ENCODE measurements at places on chromosomes 2 and 18.

DNA sequence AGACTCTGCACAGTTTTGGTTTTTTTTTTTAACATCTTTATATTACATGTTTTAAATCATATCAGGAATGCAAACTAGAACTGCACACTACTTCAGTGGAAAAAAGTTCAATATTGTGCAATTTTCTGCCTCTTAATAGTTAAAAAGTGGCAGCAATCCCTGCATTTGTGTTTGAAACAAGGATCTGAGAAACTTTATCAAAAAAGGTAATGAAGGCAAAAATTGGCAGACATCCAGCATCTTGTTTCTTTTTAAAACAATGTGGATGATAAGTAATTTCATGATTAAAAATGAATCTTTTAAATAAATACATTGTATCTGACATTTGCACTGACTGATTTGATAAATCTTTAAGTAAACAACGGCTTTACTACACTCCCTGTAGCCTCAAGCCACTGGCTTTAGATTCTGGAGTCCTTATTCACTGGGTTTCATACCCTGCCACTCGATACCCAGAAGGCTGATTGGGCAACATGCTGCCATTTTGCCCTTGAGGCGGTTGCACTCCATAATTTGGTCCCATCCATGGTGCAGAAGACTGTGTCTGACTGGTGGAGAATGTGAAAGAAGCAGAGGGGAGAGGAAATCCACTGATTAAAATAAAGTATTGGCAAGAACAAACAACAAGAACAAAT is 21.6 kb upstream of the C2orf42 start:
- no peak for DNase-seq

DNA sequence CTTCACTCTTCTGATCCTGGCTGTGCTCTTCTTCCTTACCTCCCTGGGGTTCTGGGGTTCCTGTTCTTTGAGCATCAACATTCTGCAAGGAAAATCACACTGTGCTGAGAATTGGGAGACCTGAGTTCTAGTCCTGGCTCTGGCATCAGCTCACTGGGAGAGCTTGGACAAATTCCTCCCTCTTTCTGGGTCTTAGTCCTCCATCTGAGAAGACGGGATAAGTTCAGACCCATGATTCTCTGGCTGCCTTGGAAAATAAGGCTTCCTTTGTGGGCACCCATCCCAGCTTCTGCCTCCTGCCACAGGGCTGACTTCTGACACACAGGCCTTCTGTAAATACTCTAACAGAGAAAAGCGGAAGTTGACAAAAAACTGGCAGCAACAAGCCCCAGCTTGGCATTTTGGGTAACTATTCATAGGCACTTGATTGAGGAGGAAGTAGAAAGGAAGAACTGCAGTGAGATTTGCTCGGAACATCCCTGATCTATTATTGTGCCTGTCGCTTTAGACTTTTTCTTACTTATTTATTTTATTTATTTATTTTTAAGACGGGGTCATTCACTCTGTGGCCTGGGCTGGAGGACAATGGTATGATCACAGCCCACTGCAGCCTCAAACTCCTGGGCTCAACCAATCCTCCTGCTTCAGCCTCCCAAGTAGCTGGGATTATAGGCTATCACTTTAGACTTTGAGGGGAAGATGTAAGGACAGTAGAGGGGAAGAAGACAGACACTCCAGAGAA is 7.9 kb downstream of the PCBP1 start:
- peak; percentile 33 for DNase-seq

DNA sequence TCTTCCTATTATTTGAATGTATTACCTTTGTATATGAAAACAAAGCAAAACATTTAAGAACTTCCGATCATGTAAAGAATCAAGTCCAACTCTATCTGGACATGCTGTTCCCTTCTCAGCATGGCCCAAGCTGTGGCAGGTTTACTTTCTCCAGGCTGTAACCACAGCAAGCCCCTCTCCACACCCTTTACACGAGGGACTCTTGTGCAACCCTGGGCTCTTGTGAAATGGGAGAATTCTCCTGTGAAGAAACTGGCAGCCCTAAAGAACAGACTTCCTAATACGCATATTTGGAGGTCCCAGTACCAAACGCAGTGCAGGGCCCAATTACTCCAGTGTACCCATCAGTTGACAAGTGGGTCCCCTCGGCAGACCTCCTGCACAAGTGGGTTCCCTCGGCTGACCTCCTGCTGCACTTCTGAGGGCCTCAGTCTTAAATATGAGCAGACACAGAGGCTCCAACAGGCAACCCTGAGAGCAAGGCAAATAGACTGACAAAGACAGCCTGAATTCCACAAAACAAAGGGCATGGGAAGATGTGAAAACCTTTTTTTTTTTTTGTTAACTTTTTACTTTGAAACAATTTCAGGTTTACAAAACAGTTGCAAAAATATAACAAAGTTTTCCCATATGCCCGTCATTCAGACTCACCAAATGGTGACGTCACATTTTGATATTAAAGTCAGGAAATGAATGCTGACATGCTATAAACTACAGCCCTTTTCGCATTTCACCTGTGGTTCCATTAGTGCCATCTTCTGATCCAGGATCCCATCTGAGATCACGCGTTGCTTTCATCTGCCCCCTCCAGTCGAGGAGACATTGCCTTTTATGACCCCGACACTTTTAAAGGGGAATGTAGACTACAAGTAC is 78.2 kb downstream of the FBXO15 start:
- DNase-seq, result no peak

DNA sequence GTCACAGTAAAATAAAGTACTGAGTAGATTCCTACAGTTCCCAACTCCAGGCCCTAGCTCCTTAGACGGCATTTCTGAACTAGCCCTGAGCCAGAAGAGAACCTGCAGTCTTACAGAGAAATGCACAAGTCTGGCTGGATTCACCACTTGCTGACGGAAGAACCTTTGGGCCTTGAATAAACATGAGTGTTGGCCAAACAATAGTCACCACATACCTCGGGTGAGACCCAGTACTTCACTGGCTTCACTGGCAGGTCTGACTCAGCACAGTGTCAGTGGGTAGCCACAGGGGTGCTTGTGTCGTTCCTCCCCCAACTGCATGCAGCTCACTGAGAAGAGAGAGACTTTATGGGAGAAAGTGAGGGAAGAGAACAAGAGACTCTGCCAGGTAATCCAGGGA is 88.9 kb downstream of the TMEM185B start:
- DNase-seq, result no peak

- no peak for DNase-seq
These were observed 134.7 kb downstream of the MSTN start for GRCh38 chr2:189927823-189928222.

GRCh38 chr2:200393191-200393590 is 86.7 kb downstream of the SPATS2L start:
- no peak for DNase-seq

DNA sequence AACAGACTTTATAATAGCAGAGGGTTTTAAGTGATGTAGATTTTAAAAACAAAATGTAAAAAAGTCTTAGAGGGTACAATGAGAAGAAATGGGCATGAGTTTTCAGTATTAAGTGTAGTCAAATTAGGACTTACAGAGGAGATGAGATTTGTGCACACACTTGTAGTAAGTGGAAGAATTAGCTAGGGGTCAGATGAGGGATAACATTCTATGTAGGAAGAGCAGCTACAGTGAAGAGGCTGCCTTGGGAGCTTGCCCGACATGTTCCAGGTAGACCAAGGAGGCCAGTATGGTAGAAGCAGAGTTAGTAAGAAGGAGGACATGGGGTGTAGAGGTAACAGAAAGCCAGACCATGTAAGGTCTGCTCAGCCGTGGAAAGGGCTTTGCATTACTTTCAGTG is 189.2 kb upstream of the DSEL start:
- no peak for DNase-seq

GRCh38 chr2:8134473-8134932 is 547.4 kb upstream of the ID2 start:
- DNase-seq, result no peak

GRCh38 chr2:207825045-207825954 is 55.6 kb upstream of the FZD5 start:
- DNase-seq, result peak; percentile 23

GRCh38 chr2:238868067-238868524 is 20.2 kb downstream of the TWIST2 start:
- DNase-seq, result no peak

DNA sequence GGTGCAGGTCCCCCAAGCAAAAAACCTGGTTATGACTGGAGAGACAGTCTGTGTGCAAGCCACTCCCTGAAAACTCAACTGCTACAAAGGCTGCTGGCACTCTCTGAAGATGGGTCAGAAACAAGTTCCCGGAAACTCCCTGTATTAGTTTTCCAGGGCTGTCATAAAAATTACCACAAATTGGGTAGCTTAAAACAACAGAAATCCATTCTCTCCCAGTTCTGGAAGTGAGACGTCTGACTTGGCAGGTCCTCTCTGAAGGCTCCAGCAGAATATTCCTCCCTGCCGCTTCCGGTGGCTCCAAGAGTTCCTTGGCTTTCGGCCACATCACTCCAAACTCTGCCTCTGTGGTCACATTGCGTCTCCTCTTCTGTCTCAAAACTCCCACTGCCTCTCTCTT is 30.1 kb upstream of the SERPINE2 start:
- no peak for DNase-seq

DNA sequence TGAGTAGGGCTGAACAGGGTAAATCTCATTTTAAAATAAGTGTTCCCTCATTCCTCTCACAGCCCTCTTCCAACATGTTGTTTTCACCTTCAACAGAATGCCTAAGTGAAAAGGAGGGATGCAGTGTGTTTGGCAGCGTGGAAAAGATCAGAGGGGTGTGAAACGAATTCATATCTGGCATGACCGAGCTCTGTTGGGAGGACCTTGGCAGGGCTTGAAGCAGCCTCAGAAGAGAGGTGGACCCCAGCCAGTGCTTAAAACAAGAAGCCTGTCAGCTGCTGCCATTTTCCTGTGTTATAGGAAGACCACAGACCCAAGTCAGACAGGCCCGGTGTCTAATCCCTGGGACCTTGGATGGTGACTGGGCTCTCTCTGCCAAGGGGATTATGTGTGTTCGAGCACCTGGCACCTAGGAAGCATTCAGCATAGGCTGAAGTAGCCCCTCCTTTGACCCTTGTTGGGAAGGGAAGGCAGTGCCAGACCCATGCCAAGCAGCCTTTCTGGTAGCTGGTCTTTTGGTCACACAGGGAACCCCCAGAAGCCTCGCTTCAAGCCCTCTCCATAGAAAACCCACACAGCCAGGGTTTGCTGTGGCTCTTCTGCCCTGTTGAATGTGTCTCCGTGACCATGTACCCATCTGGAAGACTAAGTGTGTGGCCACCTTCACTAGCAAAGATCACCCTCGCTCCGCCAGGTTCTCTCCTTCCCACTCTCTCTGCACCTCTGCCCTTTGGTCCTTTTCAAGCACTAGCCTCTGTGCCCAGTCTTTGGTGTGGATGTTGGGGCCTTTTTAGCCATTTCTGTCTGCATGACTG is 87.5 kb upstream of the ST3GAL5 start:
- DNase-seq, result no peak

GRCh38 chr18:57759650-57760049 is 43.5 kb downstream of the ATP8B1 start:
- DNase-seq, result no peak

DNA sequence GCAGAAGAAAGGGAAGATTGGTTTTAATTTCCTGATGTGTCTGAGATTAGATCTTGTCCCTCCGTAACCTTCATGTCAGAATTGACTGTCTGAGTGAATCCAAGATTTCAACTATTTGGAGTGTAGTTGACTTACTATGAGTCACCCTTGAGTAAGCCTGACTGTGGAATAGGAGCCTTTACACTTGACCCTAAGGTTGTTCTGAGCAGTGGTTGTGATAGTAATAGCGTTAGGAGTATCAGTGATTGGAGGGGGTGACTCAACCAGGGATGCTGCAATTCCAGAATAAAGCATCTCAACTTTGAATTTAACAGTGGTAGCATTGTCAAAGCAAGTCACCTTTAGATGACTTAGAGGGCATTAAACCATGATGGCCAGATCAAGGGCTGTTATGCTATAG is 979.5 kb upstream of the FAM98A start:
- no peak for DNase-seq

DNA sequence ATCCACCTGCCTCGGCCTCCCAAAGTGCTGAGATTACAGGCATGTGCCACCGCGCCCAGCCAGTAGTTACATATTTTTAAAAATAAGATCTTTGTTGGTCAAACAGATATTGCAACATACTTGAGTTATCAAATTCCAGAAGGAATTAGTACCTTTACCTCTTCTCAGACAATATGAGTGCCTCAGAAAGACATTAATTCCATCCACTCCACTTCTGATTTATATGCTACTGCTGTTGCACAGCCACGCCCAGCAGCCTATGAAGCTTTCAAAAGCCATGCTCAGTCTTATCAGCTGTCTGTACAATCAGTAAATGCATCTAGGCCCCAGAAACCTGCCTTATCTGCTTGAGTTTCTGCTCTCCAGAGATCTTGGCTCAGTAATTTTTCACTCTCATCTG is 47.8 kb downstream of the MEX3C start:
- DNase-seq, result no peak

- DNase-seq, result no peak
These were observed 1.5 kb upstream of the BCL2L11 start for GRCh38 chr2:111118981-111119821.

DNA sequence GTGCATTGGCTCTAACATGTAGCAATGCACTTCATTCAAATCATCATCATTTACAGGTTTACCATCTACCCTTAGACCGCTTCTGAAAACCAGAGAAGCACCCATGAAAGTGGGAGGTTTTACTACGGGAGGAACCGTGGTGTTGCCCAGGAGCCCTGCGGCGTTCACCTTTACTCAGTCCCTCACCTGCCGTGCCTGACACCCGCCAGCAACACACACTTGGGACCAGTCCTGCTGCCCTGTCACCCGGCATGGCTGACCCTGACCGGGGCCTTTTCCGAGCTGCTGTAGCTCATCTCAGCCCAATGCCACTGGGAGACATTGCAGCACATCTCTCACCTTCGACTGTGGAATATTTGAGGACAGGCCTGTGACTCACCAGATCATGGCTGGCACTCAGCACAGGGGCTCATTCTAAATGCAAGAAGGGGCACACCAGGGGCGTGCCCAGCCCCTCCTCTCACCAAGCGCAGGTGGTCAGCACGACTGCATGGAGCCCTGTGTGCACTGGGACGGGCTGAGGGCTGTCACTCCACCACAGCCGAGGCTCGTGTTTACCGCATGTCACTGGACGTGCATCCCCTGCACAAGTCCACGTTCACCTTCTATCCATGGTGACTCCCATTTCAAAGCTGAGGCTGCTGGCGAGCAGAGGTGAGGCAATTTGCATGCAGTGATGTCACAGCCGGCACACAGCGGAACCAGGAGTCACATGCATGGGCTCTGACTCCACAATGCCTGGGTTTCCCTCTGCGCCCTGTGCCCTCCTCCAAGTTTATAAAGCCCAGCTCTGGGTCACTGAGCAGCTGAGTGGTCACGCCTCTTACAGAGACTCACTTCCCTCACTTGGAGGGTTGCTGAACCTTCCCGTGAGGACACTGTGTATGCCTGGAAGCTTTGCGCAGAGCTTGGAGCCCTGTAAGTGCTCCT is 76.7 kb upstream of the SNTG2 start:
- no peak for DNase-seq

- DNase-seq, result no peak
These were observed 1240.8 kb upstream of the CRIM1 start for GRCh38 chr2:35114765-35115164.
